ENCODE measurements at places on chromosomes 2 and 18.
A peak's percentile ranks its signal among the peaks of the same experiment; 100 is the strongest.

DNA sequence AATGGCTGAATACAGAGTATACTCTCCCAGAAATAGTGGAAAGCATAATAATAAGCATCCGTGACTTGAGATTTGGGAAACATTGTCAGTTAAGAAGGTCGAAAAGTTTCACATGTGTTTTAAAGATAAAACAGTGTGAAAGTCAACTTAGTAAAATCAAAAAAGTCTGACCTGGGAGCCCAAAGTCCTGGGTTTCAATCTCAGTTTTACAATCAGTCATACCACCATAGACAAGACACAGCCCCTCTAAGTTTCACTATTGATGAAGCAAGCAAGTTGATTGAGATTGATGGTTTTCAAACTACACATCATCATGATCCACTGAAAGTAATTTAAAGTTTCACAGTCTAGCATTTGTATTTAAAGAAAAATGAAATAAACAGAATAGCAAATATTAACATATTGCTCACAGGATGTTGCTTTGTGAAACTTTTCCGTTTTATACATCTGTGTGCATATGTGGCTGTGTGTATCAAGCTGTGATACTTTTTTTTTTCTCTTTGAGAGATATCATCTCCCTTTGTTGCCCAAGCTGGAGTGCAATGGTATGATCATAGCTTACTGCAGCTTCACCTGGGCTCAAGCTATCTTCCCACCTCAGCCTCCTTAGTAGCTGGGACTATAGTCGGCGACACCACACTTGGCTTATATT is 71.1 kb downstream of the PIK3C3 start:
- no peaks in the 10 kb centered on the region for H3K36me3 ChIP-seq
- H3K27me3 ChIP-seq: no peaks in the 10 kb centered on the region
- DNase-seq: no peak
- no peaks in the 10 kb centered on the region for H3K4me1 ChIP-seq
- H3K27ac ChIP-seq: no peak overlapping the region
- H3K4me3 ChIP-seq: no peak overlapping the region

GRCh38 chr2:9306911-9307310 is 100.3 kb downstream of the ASAP2 start:
- DNase-seq: no peak
- 0 out of 2 replicates have a peak, but pooled peaks cover 3% of the 10 kb centered on the region for H3K4me1 ChIP-seq
- no peak overlapping the region for H3K4me3 ChIP-seq
- no peaks in the 10 kb centered on the region for H3K27me3 ChIP-seq
- no peak overlapping the region for H3K27ac ChIP-seq
- no peaks in the 10 kb centered on the region for H3K36me3 ChIP-seq

DNA sequence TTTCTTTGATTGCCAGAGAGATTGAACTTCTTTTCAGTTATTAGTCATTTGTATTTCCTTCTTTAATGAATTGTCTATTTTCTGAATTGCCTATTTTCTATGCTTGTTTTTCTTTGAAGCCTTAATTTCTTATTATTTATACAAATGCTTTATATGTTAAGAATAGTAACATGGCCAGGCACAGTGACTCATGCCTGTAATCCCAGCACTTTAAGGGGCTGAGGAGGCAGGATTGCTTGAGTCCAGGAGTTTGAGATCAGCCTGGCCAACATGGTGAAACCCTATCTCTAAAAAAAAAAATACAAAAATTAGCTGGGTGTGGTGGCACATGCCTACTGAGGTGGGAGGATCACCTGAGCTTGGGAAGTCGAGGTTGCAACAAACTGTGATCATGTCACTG is 4.7 kb upstream of the RAB11FIP5 start:
- no peaks in the 10 kb centered on the region for H3K36me3 ChIP-seq
- no peak overlapping the region for H3K27ac ChIP-seq
- no peaks in the 10 kb centered on the region for H3K4me1 ChIP-seq
- no peak overlapping the region for H3K4me3 ChIP-seq

GRCh38 chr2:219253753-219254589 is at the start of gene TUBA4A:
TSS of gene TUBA4A (minus strand) at chr2:219253918. CDS start at chr2:219253858, 60 bp downstream.
- peak within 1 kb of the TSS; percentile 43 for H3K4me3 ChIP-seq
- H3K36me3 ChIP-seq: peaks cover 4% of the 10 kb centered on the region
- H3K4me1 ChIP-seq: peaks cover 7% of the 10 kb centered on the region
- H3K27me3 ChIP-seq: peaks cover 17% of the 10 kb centered on the region
- DNase-seq: no peak
- H3K27ac ChIP-seq: no peak within 1 kb of the TSS

- DNase-seq: no peak
- H3K4me1 ChIP-seq: no peaks in the 10 kb centered on the region
- no peaks in the 10 kb centered on the region for H3K27me3 ChIP-seq
Measured at GRCh38 chr2:95284886-95285541, 10.8 kb downstream of the PROM2 start.

- H3K27ac ChIP-seq: no peak overlapping the region
- H3K4me3 ChIP-seq: no peak overlapping the region
- no peaks in the 10 kb centered on the region for H3K36me3 ChIP-seq
- no peak for DNase-seq
Measured at GRCh38 chr2:145304501-145304900, 784.6 kb upstream of the ZEB2 start.

DNA sequence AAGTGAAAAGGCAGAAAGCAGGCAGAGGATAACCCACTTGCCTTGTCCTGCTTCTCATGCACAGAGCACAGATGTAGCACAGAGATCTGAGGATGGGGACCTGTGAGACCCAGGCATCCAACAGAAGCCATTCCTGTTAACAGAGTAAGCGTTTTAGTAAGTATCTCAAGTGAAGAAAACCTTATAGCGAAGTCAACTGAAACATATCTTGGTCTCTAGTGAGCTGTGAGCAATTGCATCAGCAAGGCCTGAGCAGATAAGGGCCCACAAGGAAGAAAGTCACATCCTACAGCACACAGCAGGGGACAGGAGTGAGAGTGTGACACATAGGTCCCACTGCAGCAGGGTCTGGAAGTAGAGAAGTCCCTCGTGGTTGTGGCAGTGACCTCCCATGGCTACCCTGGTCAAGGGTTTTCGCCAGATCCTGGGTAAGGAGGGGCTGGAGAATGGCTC is 248.7 kb upstream of the TNP1 start:
- no peak overlapping the region for H3K4me3 ChIP-seq
- H3K27me3 ChIP-seq: no peaks in the 10 kb centered on the region
- H3K36me3 ChIP-seq: no peaks in the 10 kb centered on the region
- no peak for DNase-seq
- no peaks in the 10 kb centered on the region for H3K4me1 ChIP-seq

DNA sequence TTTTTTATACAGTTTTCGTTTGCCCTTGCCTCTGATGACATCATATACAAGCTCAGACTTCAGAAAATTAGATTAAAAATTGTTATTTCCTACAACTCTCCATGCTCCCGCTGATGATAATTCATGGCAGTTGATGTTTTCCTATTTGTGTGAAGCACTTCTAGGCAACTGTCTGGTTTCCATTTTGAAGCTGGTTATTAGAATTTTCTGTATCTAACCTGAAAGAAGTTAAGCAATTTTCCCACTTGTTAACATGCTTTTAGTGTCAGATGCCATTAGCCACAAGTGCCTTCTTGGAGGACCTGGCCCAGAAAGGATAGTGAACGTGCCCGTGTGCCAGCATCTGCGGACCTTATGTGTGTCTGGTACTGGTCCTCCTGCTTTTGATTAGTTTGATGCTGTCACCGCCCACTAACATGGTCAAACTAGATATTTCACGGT is 347.6 kb upstream of the RAB12 start:
- no peak overlapping the region for H3K4me3 ChIP-seq
- no peak for DNase-seq
- H3K4me1 ChIP-seq: peaks cover 5% of the 10 kb centered on the region
- H3K27ac ChIP-seq: no peak overlapping the region
- H3K27me3 ChIP-seq: no peaks in the 10 kb centered on the region

- no peak within 1 kb of the TSS for H3K27ac ChIP-seq
- H3K4me3 ChIP-seq: no peak within 1 kb of the TSS
- H3K27me3 ChIP-seq: no peaks in the 10 kb centered on the region
- H3K36me3 ChIP-seq: no peaks in the 10 kb centered on the region
- DNase-seq: no peak
- H3K4me1 ChIP-seq: no peaks in the 10 kb centered on the region
Measured at GRCh38 chr2:73642338-73643018, at the start of gene NAT8. TSS of gene NAT8 (minus strand) at chr2:73642422. CDS start at chr2:73641628, 794 bp downstream.

DNA sequence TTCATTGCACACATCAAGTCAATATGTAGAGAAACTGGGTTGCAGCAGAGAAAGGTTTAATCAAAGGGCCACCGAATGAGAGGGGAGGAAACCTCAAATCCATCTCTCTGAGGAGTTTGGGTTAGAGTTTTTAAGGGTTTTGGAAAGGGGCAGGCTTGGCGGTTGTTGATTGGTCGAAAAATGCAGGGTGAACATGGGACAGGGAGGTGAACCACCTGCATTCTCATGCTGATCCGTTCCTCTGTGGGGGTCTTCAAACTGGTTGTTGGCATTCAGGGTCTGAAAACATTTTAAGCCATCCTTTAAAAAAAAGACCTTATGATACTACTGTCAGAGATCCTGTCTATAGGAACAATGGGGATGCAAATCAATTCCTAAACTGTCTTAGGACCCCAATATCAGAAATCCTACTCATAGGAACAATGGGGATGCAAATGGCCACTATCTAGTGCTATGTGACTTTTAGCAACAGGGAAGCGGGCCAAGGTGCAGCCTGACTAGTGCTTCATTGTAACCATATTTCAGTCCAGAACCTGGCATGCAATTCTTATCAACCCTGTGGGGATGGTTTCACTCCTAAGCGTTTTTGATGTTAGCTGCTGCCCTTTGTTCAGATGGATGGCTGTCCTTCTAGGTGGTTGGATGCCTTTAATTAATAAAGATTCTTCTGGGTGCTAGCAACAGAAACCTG is 120.1 kb upstream of the MGAT5 start:
- no peak for DNase-seq
- H3K36me3 ChIP-seq: no peaks in the 10 kb centered on the region
- peak overlapping the region; percentile 47 for H3K27ac ChIP-seq
- H3K27me3 ChIP-seq: no peaks in the 10 kb centered on the region
- H3K4me3 ChIP-seq: no peak overlapping the region
- peaks cover 6% of the 10 kb centered on the region for H3K4me1 ChIP-seq

- no peaks in the 10 kb centered on the region for H3K4me1 ChIP-seq
- no peaks in the 10 kb centered on the region for H3K27me3 ChIP-seq
- no peaks in the 10 kb centered on the region for H3K36me3 ChIP-seq
- H3K4me3 ChIP-seq: no peak overlapping the region
Measured at GRCh38 chr2:224062481-224063297, 23.6 kb upstream of the SERPINE2 start.

- H3K36me3 ChIP-seq: no peaks in the 10 kb centered on the region
- peaks cover 9% of the 10 kb centered on the region for H3K4me1 ChIP-seq
- H3K27ac ChIP-seq: no peak overlapping the region
- no peak for DNase-seq
- peaks cover 14% of the 10 kb centered on the region for H3K27me3 ChIP-seq
- no peak overlapping the region for H3K4me3 ChIP-seq
Measured at GRCh38 chr2:236240228-236240990, 23.8 kb downstream of the ASB18 start.

DNA sequence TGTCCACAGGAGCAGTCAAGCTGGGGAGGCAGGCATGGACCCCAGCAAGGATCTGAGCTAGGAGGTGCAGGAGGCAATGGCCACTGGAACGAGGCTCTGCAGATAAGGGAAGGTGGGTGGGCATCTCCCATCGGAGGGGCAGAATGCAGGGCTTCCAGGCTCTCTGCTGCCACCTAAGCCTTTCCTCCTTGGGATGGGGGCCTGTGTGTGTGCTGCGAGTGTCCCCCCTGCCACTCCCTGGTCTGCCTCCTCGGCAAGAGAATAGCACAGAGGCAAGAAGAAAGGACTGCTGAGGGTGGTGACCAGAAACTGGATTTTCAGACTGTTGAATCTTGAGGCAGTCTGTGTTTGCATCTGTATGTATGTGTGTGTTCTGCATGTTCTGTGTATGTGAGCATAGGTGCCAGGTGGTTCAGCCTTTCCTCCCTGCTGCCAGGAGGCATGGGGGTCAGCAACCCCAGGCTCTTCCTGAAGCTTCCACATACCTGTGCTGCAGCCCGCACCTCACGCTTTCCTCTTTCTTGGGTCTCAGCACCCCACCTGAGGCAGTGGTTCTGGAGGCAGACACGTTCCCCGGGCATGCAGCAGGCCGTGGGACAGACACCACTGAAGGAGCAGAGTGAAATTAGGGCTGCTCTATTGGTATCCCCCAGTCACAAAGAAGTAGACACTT is 86.7 kb downstream of the EPAS1 start:
- no peaks in the 10 kb centered on the region for H3K27me3 ChIP-seq
- no peak for DNase-seq
- no peak overlapping the region for H3K4me3 ChIP-seq
- H3K27ac ChIP-seq: no peak overlapping the region

DNA sequence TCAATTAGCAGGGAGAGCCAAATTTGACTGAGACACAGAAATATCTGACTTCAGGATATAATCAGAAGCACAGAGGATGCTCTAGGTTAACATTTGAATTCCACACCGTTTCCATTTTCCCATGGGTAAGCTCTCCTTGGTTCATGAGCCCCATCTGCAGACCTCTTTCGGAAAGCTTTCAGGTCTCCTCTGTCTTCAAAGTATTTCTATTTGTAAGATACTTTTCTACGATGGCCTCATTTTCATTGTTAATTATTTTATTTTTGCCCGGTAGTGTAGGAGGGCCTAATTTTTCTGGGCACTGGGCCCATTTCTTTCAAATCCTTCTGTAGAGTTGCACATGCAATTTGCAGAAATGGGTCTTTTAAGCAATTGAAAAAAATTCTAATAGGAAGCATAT is 53.8 kb downstream of the LRPPRC start:
- H3K36me3 ChIP-seq: peaks cover 4% of the 10 kb centered on the region
- H3K4me1 ChIP-seq: peaks cover 4% of the 10 kb centered on the region
- no peak for DNase-seq
- H3K27ac ChIP-seq: no peak overlapping the region

GRCh38 chr2:11719230-11719977 is 27.0 kb upstream of the LPIN1 start:
- no peaks in the 10 kb centered on the region for H3K36me3 ChIP-seq
- H3K27me3 ChIP-seq: no peaks in the 10 kb centered on the region
- no peak overlapping the region for H3K27ac ChIP-seq
- no peak overlapping the region for H3K4me3 ChIP-seq
- no peaks in the 10 kb centered on the region for H3K4me1 ChIP-seq

DNA sequence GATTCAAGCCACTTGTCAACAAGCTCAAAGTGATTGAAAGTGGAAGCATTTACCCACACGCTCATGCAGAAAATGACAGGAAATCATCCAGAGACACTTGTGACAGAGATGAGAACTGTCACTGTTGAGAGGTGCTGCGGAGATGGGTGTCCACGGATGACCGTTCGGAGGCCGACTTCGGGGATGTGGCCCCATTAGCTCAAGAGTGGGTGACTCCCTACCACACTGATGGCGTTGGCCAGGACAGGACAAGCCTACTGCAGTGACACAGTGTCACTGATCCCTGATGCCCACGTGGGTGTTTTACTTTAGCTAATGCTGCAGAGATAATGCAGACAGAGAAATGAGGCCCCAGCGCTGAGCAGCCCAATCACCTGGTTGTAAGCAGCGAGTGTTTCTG is 81.5 kb upstream of the YWHAQ start:
- no peaks in the 10 kb centered on the region for H3K36me3 ChIP-seq
- DNase-seq: no peak
- no peak overlapping the region for H3K4me3 ChIP-seq
- H3K27ac ChIP-seq: no peak overlapping the region
- no peaks in the 10 kb centered on the region for H3K27me3 ChIP-seq
